ENCODE measurements at places on chromosomes 16 and 17.

DNA sequence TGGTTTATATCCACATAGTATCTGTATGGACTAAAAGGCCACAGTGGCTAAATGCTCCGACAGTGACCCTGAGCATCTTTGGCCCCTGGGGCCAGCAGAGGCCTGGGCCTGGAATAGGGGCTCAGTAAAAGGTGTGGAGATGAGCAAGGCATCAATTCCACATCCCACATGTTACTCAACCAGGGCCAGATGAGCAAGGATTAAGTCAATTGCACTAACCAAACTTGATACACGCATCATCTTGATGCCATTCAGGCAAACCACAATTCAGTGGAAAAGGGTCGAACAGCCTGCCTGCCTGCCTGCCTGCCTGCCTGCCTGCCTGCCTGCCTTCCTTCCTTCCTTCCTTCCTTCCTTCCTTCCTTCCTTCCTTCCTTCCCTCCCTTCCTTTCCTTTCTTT is 53.5 kb upstream of the DNAJA2 start:
- H3K4me1 ChIP-seq, result no peaks in the 10 kb centered on the region
- no peak for DNase-seq
- no peaks in the 10 kb centered on the region for H3K36me3 ChIP-seq
- H3K27ac ChIP-seq, result no peak overlapping the region

DNA sequence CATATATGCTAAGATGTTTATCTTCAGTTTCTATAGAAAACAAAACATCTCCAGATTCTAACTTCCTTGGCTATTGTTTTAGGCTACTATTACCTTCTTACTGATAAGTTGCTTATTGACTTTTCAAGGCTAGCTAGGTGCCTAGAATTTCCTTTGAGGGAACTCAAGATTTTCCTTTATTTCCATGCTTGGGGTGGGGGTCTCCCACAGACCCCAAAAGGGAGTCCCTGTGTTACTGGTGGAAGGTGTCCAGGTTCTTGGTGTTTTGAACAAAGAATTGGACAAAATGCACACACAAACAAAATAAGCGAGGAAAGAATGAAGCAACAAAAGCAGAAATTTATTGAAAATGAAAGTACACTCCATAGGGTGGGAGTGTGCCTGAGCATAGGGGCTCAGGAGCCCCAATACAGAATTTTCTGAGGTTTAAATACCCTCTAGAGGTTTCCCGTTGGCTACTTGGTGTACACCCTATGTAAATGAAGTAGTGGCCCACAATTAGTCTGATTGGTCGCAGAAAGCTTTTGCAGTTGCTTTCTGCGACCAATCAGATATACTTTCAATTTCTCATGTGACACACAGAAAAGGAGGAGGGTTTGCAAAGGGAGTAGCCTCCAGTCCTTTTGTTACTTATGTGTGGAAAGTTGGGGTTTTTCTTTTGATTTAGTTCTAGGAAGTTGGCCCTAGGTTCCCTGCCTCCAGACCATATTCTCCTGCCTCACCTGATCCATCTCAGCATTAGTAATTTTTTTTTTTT is 67.5 kb downstream of the MARF1 start:
- no peak for DNase-seq
- no peaks in the 10 kb centered on the region for H3K36me3 ChIP-seq
- no peak overlapping the region for H3K27ac ChIP-seq
- H3K4me3 ChIP-seq, result no peak overlapping the region

DNA sequence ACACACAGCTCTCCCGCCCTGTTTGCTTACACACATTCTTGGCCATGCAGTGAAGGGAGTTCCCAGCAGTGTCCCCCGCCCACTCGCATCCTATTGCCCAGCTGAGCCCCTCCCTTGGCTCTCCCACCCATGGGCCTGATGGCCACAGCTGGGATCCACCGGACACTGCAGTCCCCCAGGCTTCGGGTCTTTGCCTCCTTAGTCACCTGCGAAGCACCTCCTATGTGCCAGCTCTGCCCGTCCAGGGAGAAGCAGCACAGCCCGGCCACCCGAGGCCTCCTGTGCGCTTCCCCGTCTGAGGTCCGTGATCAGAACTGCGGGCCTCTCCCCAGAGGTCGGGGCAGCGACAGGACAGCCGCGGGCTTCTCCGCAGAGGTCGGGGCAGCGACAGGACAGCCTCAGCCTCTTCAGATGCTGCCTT is 136.9 kb downstream of the BANP start:
- no peaks in the 10 kb centered on the region for H3K36me3 ChIP-seq
- DNase-seq, result no peak
- H3K27ac ChIP-seq, result no peak overlapping the region
- H3K27me3 ChIP-seq, result no peaks in the 10 kb centered on the region

DNA sequence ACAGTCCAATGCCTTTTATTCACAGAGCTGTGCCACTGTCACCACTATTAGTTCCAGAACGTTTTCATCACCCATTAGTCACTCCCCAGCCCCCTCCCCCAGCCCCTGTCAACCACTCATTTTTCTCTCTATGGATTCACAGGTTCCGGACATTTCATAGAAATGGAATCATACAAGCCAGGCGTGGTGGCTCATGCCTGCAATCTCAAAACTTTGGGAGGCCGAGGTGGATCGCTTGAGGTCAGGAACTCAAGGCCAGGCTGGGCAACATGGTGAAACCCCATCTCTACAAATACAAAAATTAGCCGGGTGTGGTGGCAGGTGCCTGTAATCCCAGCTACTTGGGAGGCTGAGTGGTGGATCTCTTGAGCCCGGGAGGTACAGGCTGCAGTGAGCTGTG is 759 bp upstream of the PAM16 start:
- H3K4me3 ChIP-seq, result peak overlapping the region; percentile 46
- H3K4me1 ChIP-seq, result peaks cover 23% of the 10 kb centered on the region
- H3K27me3 ChIP-seq, result peaks cover 10% of the 10 kb centered on the region
- peak overlapping the region; percentile 80 for H3K27ac ChIP-seq
- H3K36me3 ChIP-seq, result no peaks in the 10 kb centered on the region
- no peak for DNase-seq

GRCh38 chr16:24789881-24790280 is 55.9 kb upstream of the SLC5A11 start:
- H3K36me3 ChIP-seq, result peaks cover 36% of the 10 kb centered on the region
- H3K4me3 ChIP-seq, result no peak overlapping the region
- H3K27ac ChIP-seq, result no peak overlapping the region
- no peak for DNase-seq

DNA sequence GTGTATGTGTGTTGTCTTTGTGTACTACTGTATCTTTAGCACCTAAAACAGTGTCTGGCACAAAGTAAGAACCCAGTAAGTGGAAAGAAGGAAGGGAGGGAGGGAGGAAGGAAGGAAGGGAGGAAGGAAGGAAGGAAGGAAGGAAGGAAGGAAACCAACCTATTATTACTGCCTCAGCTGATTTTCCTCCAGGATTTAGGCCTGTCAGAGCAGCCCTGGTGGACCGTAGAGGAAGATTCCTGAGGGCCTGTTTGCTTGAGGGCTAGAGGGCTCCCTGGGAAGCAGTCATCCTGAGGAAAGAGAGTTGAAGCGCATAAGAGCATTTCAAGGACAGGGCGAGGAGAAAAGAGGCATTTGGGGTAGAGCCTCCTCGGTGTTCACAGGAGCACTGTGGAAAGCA is 61.5 kb downstream of the WSB1 start:
- no peaks in the 10 kb centered on the region for H3K36me3 ChIP-seq
- H3K4me1 ChIP-seq, result peaks cover 33% of the 10 kb centered on the region

DNA sequence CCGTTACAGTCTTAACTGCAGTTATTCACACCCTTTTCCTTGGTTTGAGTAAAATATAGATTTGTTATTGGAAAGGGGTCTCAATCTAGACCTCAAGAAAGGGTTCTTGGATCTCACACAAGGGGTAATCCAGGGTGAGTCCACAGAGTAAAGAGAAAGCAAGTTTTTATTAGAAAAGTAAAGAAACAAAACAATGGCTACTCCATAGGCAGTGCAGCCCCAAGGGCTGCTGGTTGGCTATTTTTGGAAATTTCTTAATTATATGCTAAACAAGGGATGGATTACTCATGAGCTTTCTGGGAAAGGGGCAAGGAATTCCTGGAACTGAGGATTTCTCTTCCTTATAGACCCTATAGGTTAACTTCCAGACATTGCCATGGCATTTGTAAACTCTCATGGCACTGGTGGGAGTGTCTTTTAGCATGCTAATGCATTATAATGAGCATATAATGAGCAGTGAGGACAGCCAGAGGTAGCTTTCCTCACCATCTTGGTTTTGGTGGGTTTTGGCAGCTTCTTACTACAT is 24.5 kb upstream of the MILR1 start:
- H3K36me3 ChIP-seq, result no peaks in the 10 kb centered on the region
- H3K27me3 ChIP-seq, result peaks cover 9% of the 10 kb centered on the region
- DNase-seq, result no peak
- H3K4me1 ChIP-seq, result peaks cover 5% of the 10 kb centered on the region

- H3K4me1 ChIP-seq, result peaks cover 57% of the 10 kb centered on the region
- no peak overlapping the region for H3K4me3 ChIP-seq
- no peak for DNase-seq
- peaks cover 8% of the 10 kb centered on the region for H3K36me3 ChIP-seq
Measured at GRCh38 chr17:57355090-57355859, 99.0 kb downstream of the MSI2 start.

DNA sequence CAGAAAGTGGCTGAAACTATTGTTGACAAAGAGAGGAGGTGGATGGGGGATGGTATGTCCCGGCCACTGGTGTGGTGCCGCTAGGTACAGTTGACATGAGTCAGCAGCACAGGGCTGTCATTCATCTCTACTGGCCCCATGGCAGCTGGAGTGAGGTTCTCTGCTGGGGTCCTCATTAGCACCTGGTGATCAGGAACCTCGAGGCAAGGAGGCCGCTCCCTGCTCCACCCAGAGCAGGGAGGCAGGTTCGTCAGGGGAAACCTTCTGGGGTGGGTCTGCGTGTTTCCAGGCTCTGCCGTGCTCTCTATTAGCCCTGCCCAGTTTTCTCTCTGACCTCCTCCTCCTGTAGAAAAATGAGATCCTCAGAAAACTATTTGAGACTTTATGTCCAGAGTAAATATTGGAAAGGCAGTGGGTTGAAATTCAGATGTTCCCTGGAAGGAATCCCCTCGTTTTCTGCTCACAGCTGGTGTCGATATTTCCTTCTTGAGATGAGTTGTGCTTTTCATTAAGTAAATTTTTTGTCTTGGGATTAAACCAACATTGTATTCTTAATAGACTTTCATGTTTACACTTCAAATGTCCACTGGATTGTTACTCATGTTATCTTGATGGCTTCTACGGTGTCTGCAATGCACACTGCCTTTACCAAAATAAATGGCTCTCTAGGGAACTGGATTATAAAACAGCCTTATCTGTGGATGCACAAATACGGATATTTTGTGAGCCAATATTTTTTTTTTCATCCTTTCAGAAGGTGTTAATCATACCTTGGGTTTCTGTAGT is 7.1 kb downstream of the NTN1 start:
- H3K27ac ChIP-seq, result no peak overlapping the region
- H3K4me1 ChIP-seq, result peaks cover 16% of the 10 kb centered on the region
- no peaks in the 10 kb centered on the region for H3K36me3 ChIP-seq
- peaks cover 31% of the 10 kb centered on the region for H3K27me3 ChIP-seq

DNA sequence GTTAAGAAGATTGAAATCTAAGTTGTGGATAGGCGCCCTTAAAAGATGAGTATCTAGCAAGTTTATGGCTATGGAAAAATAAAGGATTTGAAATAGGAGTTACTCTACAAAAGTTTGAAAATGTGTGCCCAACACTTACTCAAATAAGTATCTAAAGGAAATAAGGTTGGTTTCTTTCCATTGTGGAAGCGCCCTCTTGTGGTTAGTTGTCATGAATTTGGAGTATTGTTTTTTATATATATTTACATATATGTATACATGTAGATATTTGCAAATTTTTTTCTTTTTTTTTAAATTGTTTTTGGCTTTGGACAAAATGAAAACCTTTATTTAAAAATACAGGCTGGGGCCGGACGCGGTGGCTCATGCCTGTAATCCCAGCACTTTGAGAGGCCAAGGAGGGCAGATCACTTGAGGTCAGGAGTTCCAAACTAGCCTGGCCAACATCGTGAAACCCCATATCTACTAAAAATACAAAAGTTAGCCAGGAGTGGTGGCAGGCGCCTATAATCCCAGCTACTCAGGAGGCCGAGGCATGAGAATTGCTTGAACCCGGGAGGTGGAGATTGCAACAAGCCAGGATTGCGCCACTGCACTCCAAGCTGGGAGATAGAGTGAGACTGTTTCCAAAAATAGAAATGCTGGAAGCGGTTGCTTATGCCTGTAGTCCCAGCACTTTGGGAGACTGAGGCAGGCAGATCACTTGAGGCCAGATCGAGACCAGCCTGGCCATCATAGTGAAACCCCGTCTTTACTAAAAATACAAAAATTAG is 24.0 kb upstream of the VPS4A start:
- no peak overlapping the region for H3K27ac ChIP-seq
- H3K27me3 ChIP-seq, result no peaks in the 10 kb centered on the region
- H3K36me3 ChIP-seq, result no peaks in the 10 kb centered on the region

DNA sequence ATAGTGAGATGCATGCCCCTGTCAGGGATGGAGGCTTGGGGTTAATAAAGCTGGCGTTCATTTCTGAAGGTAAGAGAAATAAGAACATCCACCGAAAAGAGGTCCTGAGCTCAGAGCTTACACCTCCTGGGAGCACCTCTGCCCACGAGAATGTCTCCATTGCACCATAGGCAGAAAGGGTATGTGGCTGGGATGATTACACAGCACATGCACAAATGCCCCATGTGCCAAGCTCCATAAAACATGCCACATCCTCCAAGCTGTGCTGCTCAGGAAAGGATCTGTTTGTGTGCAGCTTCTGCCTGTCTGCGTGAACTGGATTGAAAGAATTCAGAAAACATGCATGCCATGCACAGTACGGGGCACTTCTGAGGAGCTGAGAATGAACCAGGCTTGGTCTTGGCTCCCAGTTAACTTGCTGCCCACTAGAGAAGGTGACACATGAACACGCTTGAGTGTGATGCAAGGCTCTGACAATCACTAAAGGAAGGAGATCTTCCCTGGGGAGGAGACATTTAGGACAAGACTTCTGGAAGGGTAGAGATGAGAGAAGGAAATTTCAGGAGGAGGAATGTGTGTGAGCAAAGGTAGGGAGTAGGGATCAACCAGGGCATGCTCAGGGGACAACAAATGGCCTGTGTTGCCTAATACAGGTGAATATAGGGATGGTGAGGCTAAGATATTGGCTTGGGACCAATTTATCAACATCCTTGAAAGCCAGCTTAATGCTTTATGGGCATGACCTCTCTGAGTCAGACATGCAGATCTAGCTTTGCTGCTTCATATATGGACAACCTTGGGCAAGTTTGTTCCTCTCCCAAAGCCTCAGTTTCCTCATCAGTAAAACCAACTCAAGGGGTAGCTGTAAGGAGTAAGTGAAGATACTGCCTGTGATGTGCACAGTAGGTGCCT is 32.0 kb upstream of the SMPD3 start:
- H3K36me3 ChIP-seq, result no peaks in the 10 kb centered on the region
- no peak overlapping the region for H3K4me3 ChIP-seq
- peaks cover 8% of the 10 kb centered on the region for H3K27me3 ChIP-seq
- DNase-seq, result no peak
